ENCODE measurements at places on chromosomes 11 and 22. TPM values are rescaled to one million over a fixed set of nuclear protein-coding genes. Genes with fewer than 3 reads are reported as not detected.

- H3K4me1 ChIP-seq: peaks cover 9% of the 10 kb centered on the region
- no peak for DNase-seq
- no peaks in the 10 kb centered on the region for H3K36me3 ChIP-seq
- no peak overlapping the region for H3K4me3 ChIP-seq
- no peak overlapping the region for H3K27ac ChIP-seq
Measured at GRCh38 chr11:34226210-34226609, 120.8 kb downstream of the NAT10 start.

GRCh38 chr11:4740735-4741134, 29.0 kb downstream of the OR51F1 start:
- no peak overlapping the region for H3K4me3 ChIP-seq
- no peaks in the 10 kb centered on the region for H3K27me3 ChIP-seq
- no peak for DNase-seq
- H3K4me1 ChIP-seq: no peaks in the 10 kb centered on the region
- H3K27ac ChIP-seq: no peak overlapping the region
- H3K36me3 ChIP-seq: no peaks in the 10 kb centered on the region

DNA sequence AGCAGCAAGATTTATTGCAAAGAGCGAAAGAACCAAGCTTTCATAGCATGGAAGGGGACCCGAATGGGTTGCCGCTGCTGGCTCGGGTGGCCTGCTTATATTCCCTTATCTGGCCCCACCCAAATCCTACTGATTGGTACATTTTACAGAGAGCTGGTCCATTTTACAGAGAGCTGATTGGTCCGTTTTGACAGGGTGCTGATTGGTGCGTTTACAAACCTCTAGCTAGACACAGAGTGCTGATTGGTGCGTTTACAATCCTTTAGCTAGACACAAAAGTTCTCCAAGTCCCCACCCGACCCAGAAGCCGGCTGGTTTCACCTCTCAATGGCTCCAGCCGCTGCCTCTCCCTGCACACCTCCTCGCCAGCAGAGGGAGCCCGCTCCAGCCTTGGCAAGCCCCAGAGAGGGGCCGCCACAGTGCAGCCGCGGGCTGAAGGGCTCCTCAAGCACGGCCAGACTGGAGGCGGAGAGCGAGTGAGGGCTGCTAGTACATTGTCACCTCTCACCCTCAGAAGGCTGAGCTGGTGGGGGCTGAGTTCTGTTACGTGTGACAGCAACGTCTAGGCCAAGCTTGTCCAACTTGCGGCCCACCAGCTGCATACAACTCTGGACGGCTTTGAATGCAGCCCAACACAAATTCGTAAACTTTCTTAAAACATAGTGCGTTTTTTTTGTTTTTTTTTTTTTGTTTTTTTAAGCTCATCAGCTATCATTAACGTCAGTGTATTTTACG, 8.7 kb downstream of the PTH start:
- H3K27me3 ChIP-seq: no peaks in the 10 kb centered on the region
- H3K4me3 ChIP-seq: peak overlapping the region; percentile 43
- peak; percentile 80 for DNase-seq
- H3K27ac ChIP-seq: no peak overlapping the region

DNA sequence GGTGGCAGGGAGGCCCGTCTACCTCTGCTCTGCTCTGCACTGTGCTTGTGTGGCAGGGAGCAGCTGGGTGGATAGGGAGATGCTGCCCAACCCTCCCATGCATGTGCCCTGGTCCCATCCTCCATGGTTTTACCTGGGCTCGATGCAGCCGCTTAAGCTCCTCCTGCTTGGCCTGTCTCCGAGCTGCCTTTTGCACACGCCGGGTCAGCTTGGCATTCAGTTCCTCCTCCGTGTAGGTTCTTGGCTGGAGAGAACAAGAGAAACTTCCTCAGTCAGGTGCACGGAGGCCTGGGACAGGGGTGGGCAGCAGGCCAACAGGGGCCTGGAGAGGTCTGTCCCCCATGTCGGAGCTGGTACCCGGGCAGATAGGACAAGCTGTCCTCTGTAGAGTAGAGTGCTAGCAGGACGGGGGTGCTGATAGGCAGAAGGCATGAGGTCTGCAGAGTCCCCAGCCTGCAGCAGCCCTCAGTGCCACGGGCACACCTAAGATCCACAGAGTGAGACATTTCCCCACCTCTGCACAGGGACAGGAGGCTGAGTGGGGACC, 36.4 kb upstream of the BID start:
- peak overlapping the region; percentile 39 for H3K27ac ChIP-seq
- no peaks in the 10 kb centered on the region for H3K36me3 ChIP-seq
- H3K4me3 ChIP-seq: no peak overlapping the region
- no peaks in the 10 kb centered on the region for H3K27me3 ChIP-seq

DNA sequence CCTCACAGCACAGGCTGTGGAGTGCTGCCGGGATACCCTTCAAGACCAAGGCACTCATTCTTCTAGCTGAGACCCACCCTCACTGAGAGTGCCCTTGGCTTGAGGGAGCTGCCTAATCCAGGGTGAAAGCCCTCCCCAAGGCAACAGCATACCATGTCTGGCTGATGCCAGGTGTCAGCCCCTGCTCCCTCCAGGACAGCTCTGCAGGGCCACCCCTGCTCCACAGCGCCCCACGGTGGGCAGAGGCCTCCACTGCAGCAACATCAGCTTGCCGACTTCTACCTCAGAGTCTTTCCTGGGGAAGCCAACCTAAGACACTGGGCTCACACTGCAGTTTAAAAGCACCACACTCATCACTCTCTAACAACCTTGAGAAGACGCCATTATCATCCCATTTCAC, 29.0 kb downstream of the TTLL1 start:
- H3K4me3 ChIP-seq: no peak overlapping the region
- no peaks in the 10 kb centered on the region for H3K4me1 ChIP-seq
- no peaks in the 10 kb centered on the region for H3K27me3 ChIP-seq
- no peak overlapping the region for H3K27ac ChIP-seq
- H3K36me3 ChIP-seq: no peaks in the 10 kb centered on the region

- H3K4me3 ChIP-seq: no peak overlapping the region
- no peak overlapping the region for H3K27ac ChIP-seq
- peaks cover 2% of the 10 kb centered on the region for H3K36me3 ChIP-seq
- no peak for DNase-seq
- no peaks in the 10 kb centered on the region for H3K27me3 ChIP-seq
Measured at GRCh38 chr22:17876306-17876831, 102.1 kb upstream of the BID start.

FGF4 gene
- not detected for total RNA-seq

MPPED2 gene
- not detected for total RNA-seq

ZBTB16 gene
- 12.7 TPM for total RNA-seq

DNA sequence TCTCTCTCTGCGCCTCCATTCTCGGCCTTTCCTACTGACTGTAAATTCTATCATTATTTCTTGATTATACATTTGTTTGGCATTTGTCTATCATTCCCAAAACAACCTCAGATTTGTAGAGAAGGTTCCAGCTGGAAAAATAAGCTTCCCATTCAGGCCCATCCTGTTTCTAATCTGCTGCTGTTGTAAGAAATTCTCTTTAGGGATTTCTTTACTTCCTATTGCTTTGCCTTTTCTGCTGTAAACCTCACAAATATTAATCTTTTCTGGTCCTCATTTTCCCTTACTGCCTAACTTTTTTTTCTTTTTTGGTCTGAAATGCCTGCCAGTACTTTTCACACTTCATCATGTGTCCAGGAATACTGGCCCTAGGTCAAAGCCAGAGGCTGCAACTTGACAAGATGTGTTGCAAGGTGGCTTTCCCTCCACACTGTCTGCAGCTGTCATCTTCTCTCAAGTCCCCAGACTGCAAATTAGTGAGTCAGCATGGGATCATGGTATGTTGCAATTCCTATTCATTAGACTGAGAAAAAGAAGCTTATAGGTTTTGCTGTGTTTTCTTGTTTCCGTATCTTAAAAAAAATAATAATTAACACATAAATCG, 858.7 kb upstream of the CHORDC1 start:
- no peak overlapping the region for H3K4me3 ChIP-seq
- no peak overlapping the region for H3K27ac ChIP-seq
- no peaks in the 10 kb centered on the region for H3K4me1 ChIP-seq

- no peak overlapping the region for H3K4me3 ChIP-seq
- H3K36me3 ChIP-seq: peaks cover 7% of the 10 kb centered on the region
- H3K27ac ChIP-seq: no peak overlapping the region
- H3K27me3 ChIP-seq: no peaks in the 10 kb centered on the region
- H3K4me1 ChIP-seq: no peaks in the 10 kb centered on the region
Measured at GRCh38 chr11:62128835-62129234, 5.0 kb downstream of the INCENP start.

SHANK3 gene
- total RNA-seq: 4.5 TPM

DNA sequence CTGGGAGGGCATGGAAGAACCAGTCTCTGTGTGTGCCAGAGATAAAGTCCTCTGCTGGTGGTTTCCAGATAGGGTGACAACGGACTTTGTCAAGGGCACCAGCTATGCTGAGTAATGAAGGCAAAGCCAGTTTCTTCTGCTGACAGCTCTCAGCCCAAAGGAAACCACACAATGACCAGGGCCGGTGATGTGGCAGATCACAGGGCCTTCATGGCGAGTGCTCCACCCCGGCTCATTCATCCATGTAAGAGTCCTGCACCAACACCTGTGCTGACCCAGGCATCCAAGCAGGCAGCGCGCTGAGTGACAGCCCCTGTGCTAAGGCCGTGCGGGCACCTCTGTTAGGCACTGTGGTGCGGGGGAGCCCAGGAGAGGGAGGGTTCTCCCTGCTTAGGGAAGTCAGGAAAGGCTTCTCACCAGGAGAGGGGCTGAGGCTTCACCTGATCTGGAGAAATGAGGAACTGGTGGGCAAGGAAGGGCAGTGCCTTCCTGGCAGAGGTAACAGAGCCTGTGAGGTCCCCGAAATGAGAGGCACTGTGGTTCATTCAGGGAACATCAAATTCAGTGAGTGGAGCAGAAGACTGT, 33.8 kb downstream of the TP53I11 start:
- no peaks in the 10 kb centered on the region for H3K36me3 ChIP-seq
- H3K27ac ChIP-seq: no peak overlapping the region
- no peak overlapping the region for H3K4me3 ChIP-seq
- no peaks in the 10 kb centered on the region for H3K27me3 ChIP-seq
- no peak for DNase-seq

Data from Caco-2 (cell line).